ENCODE measurements at places on chromosomes 1 and 21. TPM values are rescaled to one million over a fixed set of nuclear protein-coding genes. Genes with fewer than 3 reads are reported as not detected.

AUNIP gene
- 12.9 TPM for total RNA-seq

TMPRSS15 gene
- not detected for total RNA-seq

OR14K1 gene
- not detected for total RNA-seq

GBP3 gene
- 5.8 TPM for total RNA-seq

AIM2 gene
- 67.6 TPM for total RNA-seq

BARHL2 gene
- not detected for total RNA-seq

LIPI gene
- not detected for total RNA-seq

TFF1 gene
- not detected for total RNA-seq

DNAJC6 gene
- 2.5 TPM for total RNA-seq

CRP gene
- total RNA-seq, result not detected

COL9A2 gene
- 2.5 TPM for total RNA-seq

SPRR2B gene
- total RNA-seq, result not detected

CD247 gene
- total RNA-seq, result 149 TPM

CDC7 gene
- total RNA-seq, result 31.1 TPM

OR6Y1 gene
- not detected for total RNA-seq

SERTAD4 gene
- total RNA-seq, result not detected

HSF2BP gene
- 1.5 TPM for total RNA-seq

SEC16B gene
- total RNA-seq, result not detected

SGIP1 gene
- 0.05 TPM for total RNA-seq

NTRK1 gene
- 4.4 TPM for total RNA-seq

ZNF683 gene
- not detected for total RNA-seq

RBP7 gene
- not detected for total RNA-seq

EDN2 gene
- total RNA-seq, result not detected

SLC1A7 gene
- not detected for total RNA-seq

WDTC1 gene
- total RNA-seq, result 21.9 TPM

BTG2 gene
- total RNA-seq, result 114 TPM

IL10 gene
- 1.6 TPM for total RNA-seq

OPRD1 gene
- total RNA-seq, result not detected

SH2D1B gene
- not detected for total RNA-seq

SLC25A44 gene
- 42.4 TPM for total RNA-seq

LCA5L gene
- 0.32 TPM for total RNA-seq

CFHR1 gene
- total RNA-seq, result not detected

MTR gene
- total RNA-seq, result 64.8 TPM

TCHHL1 gene
- not detected for total RNA-seq

NUDC gene
- total RNA-seq, result 101 TPM

ESRRG gene
- total RNA-seq, result not detected

PLA2G2F gene
- not detected for total RNA-seq

RHEX gene
- not detected for total RNA-seq

CDA gene
- not detected for total RNA-seq

OTUD7B gene
- 18.5 TPM for total RNA-seq

COL6A1 gene
- 0.69 TPM for total RNA-seq

FAM72B gene
- total RNA-seq, result 43.1 TPM

DONSON gene
- 41.8 TPM for total RNA-seq

ALDH4A1 gene
- total RNA-seq, result 4.4 TPM

PLA2G2A gene
- not detected for total RNA-seq

ODF2L gene
- total RNA-seq, result 27.3 TPM

ZFYVE9 gene
- total RNA-seq, result 4.3 TPM

TNFSF4 gene
- 0.33 TPM for total RNA-seq

SH3D21 gene
- total RNA-seq, result 26.2 TPM

ANGPTL7 gene
- total RNA-seq, result not detected

PANK4 gene
- total RNA-seq, result 39.2 TPM

PERM1 gene
- not detected for total RNA-seq

AURKAIP1 gene
- total RNA-seq, result 89.5 TPM

RGL1 gene
- total RNA-seq, result 2.0 TPM
